ENCODE measurements at places on chromosomes 1 and 21. TPM values are rescaled to one million over a fixed set of nuclear protein-coding genes. Genes with fewer than 3 reads are reported as not detected.

GRCh38 chr1:154775621-154776605 lies 94.2 kb downstream of the KCNN3 start:
- H3K27me3 ChIP-seq = no peaks in the 10 kb centered on the region
- no peak overlapping the region for H3K27ac ChIP-seq

The WARS2 gene
- total RNA-seq = 7.0 TPM

The KRTAP21-2 gene
- total RNA-seq = not detected

DNA sequence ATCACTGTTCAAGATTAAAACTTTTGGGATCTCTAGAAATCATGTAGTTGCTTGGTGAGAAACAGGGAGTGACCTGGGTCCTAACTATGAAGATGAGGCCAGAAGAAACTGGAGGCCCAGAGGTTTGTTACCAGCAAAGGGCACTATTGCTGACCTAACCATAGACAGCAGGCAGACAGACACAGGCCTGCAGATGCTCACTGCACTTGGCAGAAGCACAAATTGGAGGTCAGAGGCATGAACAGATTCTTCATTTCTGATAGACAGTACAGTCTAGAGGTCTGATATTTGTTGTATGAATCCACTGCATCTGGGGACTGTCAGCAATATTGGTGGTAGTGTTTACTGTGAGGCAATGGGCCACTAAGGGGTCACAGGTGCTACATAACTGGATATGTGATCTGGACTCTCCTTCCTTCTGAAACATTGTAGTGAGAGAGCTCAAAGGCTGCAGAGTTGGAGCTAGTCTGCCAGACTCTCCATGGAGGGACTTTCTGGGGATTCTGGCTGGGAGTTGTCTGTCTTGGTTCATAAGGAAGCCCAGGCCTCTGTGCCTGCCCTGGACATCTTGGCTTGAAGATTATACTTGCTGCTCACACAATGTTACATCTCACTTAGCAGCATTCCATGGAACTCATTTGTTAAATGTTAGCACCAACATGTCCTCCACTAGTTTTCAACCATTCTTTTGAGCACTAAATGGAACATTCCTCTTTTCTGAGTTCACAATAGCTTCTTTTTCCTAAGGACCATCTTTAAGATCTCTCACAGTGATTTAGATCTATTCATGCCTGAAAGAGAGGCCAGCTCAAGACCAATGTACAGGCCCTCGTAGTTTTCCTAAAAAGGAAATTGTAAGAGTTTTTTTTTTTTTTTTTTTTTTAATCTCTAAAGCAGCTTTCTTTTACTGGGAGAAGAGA lies 26.9 kb upstream of the CCN1 start:
- H3K27ac ChIP-seq = no peak overlapping the region
- H3K4me1 ChIP-seq = no peaks in the 10 kb centered on the region
- H3K36me3 ChIP-seq = no peaks in the 10 kb centered on the region
- H3K4me3 ChIP-seq = no peak overlapping the region
- H3K27me3 ChIP-seq = no peaks in the 10 kb centered on the region

The PRR9 gene
- not detected for total RNA-seq

All from right lobe of liver (tissue), 6 donors.